T-helper 9 cell (primary cell): ENCODE measurements at places on chromosomes 3 and 15.

- DNase-seq, result no peak
Observed at GRCh38 chr15:40103864-40104271, 4.8 kb downstream of the BMF start.

DNA sequence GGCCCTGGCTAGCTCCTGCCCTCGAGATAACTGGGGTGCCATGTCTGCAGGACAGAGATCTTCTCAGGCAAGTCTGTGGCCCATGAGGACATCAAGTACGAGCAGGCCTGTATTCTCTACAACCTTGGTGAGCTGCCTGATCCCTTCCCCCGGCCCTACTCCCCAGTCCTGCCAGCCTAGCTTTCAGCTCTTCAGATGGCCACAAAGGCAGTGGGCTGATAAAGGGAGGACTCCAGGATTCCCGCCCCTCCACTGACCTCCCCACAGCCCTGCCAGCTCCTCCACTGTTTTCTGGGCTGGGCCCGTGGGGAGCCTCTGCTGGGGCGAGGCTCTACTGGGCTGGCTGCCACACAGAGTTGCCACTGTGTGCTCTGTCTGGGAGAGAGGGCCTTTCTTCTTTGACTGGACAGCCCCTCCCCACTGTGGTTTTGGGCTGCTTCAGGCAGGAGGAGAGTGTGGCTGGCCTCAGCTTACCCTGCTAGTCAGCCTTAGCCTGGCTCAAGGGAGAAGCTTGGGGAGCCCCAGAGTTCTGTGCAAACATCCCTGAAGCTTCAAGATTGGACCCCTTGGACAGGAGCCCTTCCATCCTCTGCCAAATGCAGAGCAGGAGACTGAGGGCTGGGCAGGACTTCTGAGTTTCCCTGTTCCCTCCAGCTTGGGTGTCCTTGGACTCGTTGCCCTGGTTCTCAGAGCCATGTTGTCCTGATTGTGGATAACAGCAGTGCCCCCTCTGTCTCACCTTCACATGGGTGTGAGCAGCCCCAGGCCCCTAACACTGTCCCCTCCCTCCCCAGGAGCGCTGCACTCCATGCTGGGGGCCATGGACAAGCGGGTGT is 24.4 kb downstream of the PTPN23 start:
- no peak for DNase-seq

DNA sequence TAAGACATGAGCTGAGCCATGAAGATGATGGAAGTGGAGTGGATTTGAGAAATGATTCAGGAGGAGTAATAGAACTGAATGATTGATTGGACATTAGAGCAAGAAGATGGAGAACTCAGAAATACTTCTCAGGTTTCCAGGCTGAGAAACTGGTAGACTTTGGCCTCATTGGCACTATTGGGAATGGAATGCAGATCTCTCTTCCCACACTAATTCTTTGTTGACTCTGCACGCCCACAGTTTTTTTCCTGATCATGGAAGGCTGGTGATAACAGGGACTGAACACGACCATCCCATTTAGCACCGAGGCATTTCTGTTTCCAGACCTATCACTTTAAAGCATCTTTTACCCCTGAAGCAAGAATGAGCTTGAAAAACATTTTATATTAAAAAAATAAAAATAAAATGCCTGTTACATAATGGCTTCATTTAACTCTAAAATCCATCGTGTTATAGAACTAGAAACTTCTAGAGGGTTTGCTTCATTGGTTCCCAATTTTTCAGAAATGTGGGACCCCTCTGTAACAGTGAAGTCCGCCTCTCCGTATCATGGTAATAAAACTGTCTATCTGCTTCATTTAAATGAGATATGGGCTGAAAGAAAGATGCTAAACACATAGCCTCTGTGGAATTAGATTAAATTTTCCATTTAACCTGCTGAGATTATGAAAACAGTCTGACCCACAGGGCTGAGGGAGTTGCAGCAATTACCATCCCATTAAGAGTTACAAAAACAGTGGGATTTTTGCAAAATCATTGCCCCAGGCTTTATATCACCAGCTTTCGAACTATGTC is 562.0 kb upstream of the CFAP20DC start:
- DNase-seq, result no peak

DNA sequence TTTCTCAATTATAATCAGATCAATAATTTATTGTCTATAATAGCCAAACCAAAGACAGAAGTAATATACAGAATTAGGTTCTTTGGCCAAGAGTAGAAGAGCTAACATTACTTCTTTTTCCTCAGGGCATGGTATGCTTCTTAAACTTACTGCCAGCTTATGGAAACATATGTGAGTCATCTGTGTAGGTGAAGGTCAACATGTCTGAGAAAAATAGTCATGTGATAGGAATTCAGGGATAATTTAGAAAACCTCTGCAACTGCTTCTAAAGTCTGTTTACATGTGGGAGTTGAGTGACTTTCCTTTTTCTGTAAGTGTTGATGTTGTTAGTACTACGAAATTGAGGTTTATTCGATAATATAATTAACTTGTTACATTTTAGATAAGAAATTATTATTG is 19.2 kb upstream of the MAP6D1 start:
- DNase-seq, result no peak

GRCh38 chr3:23685541-23686258 is 120.1 kb upstream of the UBE2E1 start:
- DNase-seq, result no peak

- DNase-seq, result no peak
Observed at GRCh38 chr3:61030469-61031035, 220.7 kb downstream of the FHIT start.

- DNase-seq, result no peak
Observed at GRCh38 chr3:99315896-99316295, 322.5 kb upstream of the COL8A1 start.

GRCh38 chr3:101512396-101512645 is 691 bp downstream of the SENP7 start:
- no peak for DNase-seq

DNA sequence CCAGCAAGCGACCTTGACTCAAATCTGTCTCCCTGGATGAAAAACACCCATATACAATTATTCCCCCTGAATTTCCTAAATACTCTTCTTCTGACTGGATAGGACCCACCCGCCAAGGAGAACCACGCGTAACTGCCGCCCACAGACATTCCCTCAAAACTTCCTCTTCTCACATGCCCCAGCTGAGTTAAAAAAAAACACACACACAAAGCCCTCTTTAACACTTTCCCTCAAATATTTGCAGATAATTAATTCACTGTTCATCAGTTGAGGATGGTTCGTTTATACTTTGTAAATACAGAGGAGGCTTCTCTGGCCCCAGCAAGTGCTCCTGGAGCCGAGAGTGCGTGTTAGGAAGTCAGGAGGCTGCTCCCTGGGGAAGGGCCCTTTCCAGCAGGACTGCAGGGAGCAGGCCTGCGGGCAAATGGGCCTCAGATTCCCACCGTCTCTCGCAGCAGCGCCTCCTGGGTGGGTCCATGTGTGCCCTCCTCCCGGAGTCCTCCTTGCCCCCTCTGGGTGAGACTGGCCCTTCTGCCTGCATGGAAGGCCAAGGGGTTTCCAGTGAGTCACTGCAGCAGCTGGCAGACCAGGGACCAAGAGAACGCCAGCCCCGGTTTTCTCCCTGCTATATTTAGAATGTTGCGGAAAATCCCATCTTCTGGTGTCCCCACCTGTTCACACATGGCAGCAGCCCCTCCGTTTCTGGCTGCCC is 46.8 kb downstream of the MGLL start:
- DNase-seq, result no peak

DNA sequence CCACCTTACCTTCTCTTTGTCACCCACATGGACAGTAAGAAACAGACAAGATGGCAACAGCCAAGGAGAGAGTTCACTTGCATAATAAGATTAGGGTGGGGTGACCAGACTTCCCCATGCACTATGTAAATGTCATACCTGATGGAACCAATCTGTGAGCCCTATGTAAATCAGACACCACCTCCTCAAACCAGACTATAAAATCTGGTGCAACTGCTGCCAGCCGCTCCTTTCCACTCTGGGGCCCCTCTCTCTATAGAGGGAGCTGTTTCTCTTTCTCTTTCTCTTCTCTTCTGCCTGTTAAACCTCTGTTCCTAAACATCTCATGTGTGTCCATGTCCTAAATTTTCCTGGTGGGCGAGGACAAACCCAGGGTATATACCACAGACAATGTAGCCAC is 405.5 kb upstream of the CNTN4 start:
- DNase-seq, result no peak

DNA sequence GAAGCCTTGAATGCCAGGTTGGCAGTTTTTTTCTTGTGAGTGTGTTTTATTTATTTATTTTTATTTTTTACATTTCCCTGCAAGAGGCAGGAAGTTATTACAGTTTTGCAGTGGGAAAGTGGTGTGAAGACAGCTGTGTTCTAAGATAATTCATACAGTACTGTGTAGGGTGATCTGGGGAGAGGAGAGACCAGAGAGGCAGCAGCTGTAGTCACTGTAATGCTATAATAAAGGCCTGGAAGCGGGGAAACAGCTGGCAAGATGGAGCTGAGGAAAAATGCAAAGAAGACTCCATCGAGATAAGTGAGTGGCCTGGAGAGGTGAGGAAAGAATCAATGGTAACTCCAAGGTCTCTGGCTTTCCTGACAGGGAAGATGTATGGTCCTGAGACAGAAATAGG is 23.1 kb downstream of the CNTN3 start:
- no peak for DNase-seq

DNA sequence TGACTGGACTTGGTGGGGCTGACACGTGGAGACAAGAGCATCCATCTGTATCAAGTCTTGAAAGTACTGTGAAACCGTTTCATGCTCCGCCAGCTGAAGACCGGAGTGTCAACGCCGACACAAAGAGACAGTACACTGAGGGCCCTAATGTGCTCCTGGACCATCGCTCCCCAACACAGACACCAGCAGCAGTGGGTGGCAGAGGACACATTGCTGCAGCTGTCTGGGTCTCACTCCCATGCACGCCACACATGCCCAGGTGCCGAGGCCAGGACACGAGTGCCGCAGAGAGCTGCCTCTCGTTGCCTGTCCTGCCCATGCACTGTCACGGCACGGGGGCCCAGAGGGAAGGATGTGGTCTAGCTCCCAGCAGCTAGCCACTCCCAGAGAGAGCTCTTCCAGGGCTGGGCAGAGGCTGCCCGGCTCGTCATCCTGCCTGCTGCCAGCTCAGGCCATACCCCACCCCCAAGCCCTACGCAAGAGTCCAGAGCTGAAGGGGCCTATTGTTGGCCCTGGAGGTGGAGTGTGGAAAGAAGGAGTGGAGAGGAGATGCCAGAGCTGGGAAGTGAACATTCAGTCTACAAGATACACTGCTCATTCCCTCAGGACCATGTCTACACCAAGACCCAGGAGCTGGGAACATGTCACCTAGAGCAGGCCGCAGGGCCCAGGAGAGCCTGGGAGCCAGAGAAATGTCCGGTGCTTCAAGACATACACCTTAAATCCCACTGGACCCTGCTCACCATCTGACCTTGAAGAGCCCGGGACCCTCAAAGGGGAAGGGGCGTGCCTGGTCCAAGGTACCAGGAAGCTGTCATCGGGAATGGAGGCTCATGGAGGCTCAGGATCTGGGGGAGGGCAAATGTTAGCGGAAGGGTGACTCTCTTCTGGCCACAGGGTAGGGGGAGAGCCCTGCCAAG is 7.7 kb downstream of the TNK2 start:
- DNase-seq, result no peak

- DNase-seq, result no peak
Observed at GRCh38 chr15:31268911-31269784, 57.5 kb upstream of the KLF13 start.

DNA sequence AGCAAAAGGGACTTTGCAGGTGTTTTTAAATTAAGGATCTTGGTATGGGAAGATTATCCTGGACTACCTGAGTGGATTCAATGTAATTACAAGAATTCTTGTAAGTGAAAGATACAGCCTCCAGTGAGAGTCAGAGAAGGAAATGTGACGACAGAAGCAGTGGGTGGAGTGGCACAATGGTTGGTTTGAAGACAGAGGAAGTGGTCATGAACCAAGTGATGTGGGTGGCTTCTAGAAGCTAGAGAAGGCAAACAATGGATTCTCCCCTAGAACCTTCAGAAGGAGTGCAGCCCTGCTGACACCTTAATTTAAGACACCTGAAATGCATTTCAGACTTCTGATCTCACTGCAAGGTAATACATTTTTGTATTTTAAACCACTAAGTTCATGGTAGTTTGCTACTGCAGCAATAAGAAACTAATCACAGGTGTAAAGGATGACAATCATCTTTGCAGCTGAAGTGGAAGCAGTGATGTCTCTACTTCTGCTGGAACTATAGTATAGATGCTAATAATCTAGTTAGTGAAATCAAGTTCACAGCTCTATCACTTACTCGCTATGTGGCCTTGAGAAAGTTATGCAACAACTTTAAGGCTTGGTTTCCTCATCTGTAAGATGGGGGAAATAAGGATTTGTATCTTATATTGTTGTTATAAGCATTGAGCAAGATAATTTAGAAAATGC is 403.4 kb upstream of the SUCLG2 start:
- peak; percentile 48 for DNase-seq

- no peak for DNase-seq
Observed at GRCh38 chr15:58785355-58785754, 14.3 kb downstream of the MINDY2 start.

- DNase-seq, result no peak
Observed at GRCh38 chr3:71402911-71403310, 180.6 kb downstream of the FOXP1 start.

DNA sequence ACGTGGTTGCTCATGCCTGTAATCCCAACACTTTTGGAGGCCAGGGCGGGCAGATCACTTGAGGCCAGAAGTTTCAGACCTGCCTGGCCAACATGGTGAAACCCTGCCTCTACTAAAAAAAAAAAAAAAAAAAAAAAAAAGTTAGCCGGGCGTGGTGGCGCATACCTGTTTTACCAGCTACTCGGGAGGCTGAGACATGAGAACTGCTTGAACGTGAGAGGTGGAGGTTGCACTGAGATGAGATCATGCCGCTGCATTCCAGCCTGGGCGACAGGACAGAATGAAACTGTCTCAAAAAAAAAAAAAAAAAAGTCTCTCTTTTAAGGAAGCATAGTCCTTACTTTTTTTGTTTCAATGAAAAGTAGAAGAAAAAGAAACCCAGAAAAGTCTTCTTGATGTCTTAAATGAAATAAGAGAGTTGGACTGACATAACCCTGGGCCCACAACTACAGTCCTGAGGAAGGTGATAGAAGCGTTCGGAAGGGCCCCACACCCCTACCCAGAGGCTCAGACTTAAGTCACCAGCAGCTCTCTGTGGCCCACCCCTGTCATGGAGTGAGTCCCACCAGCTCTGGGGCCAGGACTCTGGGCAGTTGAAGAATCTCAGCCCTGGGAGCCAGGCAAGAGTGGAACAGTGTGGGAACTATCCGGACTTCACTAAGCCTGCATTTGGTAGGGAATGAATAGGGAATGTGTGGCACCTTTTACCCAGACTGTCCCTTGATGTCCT is 2.6 kb downstream of the NME9 start:
- no peak for DNase-seq

DNA sequence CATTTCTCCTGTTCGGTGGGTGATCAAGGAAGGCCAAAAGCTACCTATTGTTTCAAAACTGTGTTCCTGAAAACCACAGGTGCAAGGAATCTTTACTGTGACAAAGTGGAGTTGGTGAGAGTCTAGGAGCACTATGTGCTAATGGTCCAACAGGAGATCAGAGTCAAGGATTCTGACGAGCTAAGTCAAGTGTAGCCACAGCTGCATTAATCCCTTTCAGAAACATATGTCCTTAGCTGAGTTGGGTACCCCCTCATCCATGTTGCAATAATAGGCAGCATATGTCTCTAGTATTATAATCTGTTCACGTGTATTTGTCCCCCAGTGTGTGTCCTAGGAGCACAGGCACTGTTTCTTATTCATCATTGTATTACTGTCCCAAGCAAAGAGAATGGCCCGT is 1.7 kb downstream of the VPS39 start:
- no peak for DNase-seq
